ENCODE measurements at places on chromosomes 7 and 10.

DNA sequence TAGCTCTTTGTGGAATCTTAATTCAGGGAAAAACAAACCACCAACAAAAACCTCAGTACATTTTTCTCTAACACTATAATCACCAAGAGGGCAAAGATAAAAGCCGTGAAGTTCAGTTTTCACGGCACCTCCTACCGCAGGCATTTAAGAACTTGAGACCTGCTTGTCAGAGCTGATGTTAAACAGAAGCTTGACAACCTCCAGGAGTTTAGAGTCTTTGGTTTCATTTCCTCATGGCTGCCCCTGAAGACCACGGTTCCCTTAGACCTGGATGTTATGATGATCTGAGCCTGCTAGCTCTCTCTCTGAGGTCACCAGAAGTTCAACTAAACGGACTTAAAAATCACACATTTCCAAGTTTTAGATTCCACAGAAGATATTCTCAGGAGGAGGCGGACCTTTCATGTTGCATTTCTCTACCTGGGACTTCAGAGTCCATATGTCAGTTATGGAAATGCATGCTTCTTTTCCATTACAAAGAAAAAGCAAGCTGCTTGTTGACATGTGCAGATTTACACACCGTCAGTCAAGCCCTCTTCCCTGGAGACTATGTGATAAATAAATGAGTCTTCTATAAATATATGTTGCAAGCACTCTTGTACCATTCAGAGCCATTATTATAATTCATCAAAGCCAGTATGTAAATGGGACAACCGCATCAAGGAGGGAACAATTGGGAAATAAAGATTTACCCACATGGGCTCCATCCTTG lies 258.0 kb downstream of the GFRA1 start:
- no peak for DNase-seq

DNA sequence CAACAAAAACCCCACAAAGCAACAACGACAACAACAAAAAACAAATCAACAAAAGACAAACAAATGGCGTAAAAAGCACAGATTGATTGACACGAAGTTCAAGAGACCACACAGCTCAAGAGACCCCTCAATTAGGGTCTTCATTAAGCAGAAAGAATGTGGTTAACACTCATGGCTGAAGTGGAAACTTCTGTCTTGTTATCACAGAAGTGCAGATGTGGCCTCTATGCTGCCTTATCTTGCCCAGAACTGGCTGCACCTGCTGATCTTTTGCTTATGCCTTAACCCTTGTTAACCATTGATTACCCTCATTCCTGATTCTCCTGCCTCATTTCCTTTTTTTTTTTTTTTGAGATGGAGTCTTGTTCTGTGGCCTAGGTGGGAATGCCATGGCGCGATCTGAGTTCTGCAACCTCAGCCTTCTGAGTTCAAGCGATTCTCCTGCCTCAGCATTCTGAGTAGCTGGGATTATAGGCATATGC lies 3.5 kb upstream of the DAGLB start:
- DNase-seq, result no peak

- DNase-seq, result no peak
Observed at GRCh38 chr7:22278660-22279059, 78.3 kb downstream of the RAPGEF5 start.

GRCh38 chr7:123747620-123748141 lies 1.1 kb downstream of the WASL start:
- DNase-seq, result no peak

DNA sequence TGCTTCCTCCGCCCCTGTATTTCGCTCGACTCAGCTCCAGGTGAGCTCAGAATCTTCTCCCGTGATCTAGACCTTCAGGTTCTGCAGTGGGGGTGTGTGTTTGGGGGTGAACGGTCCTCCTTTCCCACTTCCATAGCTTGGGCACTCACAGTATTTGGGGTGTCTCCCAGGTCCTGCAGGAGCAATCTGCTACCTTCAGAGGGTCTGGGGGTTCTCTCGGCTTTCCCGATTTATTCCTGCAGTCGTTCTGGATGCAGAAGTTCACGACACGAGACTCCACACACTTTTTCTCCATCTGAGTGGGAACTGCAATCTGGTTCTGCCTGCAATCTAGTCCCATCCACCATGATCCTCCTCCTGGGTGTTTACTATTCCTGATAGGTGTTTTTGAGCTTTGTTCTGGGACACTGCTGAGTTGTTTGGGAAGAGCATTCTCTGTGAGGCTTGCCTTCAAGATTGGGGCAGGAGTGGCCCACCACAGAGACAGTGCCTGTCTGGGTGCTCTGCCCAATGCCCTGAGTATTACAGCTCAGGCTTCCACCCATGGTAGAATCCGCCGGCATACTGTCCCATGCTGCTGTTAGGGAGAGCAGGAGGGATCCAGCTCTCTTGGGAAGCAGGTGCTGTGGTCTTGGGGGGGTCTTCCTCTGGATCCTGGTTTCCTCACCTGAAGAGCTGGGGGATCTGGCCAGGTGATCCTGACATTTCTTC lies 29.8 kb downstream of the JAKMIP3 start:
- no peak for DNase-seq

DNA sequence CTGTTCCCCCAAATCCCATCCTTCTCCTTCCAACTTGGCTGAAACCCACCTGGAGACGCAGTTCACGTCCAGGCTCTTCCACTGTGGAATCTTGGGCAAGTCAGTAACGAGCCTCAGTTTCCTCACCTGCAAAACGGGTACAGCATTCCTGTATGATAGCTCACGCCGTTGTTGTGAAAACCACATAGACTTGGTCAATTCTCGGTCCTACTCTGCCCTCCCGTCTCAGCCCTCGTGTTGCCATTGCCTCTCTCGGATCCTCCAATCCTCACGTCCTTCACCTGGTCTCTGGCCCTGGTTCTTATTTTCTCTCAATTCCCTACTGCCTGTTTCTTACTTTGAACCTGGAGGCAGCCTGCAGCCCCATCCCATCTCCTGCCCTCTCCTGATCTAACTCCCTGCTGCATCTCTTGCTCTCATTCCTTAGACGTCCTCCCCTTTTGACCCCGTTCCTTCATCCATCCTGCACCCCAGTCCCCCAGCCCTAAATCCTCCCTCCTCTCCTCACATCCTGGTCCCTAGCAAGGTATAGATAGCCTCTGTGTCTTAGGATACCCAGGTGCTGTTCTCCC lies 2.0 kb upstream of the MUC12 start:
- DNase-seq, result no peak

GRCh38 chr10:32163762-32164148 lies 107.5 kb upstream of the KIF5B start:
- no peak for DNase-seq

DNA sequence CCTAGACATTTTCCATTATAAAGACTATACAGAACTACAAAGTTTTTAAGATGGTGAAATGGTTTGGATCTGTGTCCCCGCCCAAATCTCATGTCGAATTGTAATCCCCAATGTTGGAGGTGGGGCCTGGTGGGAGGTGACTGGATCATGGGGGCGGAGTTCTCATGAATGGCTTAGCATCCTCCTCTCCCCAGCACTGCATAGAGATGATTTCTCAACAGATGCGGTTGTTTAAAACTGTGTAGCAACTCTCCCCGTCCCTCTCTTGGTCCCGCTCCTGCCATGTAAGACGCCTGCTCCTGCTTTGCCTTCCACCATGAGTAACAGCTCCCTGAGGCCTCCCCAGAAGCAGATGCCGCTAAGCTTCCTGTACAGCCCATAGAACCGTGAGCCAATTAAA lies 1.6 kb downstream of the FAM133B start:
- no peak for DNase-seq

DNA sequence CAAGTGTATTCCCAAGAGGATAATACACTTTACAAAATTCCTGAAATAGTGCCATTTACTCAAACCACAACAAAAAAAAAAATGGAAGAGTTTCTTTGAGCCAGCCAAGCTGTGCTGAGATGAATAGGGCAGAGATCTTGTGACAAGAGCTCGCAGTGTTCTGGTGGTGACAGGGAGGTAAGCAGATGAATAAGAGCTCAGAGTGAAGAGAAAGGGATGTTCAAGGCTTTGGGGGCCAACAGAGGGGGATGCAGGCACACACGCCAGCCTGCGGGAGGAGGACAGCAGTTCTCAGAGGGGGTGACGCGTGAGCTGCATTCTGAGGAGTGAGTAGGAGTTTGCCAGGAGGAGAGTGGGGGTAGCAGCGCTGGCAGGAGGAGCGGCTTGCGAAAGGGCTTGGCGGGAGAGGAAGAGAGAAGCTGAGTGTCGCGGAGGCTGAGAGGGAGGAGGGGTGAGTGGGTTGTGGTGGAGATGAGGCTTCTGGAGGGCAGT lies 194.4 kb upstream of the IMMP2L start:
- no peak for DNase-seq

DNA sequence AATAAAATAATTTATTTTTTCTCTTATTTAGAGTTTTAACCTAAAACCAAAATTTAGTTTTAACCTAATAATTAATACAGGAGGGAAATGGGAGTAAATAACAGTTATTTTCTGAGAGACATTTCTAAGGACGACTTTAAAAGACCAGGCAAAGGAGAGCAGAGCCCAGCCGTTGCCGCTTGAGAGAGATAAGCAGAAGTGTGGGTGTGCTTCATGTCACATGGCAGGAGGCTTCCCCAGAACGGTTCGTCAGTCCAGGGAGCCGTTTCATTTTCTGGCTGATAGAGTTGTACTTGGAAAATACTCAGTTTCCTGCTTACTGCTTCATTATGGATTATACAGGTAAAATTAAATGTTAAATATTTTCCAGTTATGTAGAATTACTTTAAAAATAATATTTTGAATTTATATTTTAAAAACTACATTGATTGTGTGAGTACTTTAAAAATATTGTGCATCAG lies 61.4 kb downstream of the ST7 start:
- DNase-seq, result no peak

GRCh38 chr7:86825264-86825663 lies 181.6 kb downstream of the GRM3 start:
- DNase-seq, result no peak

GRCh38 chr10:9450801-9451200 lies 1396.3 kb downstream of the GATA3 start:
- DNase-seq, result no peak
